GM12865 (cell line): ENCODE measurements at places on chromosomes 6 and 20.

DNA sequence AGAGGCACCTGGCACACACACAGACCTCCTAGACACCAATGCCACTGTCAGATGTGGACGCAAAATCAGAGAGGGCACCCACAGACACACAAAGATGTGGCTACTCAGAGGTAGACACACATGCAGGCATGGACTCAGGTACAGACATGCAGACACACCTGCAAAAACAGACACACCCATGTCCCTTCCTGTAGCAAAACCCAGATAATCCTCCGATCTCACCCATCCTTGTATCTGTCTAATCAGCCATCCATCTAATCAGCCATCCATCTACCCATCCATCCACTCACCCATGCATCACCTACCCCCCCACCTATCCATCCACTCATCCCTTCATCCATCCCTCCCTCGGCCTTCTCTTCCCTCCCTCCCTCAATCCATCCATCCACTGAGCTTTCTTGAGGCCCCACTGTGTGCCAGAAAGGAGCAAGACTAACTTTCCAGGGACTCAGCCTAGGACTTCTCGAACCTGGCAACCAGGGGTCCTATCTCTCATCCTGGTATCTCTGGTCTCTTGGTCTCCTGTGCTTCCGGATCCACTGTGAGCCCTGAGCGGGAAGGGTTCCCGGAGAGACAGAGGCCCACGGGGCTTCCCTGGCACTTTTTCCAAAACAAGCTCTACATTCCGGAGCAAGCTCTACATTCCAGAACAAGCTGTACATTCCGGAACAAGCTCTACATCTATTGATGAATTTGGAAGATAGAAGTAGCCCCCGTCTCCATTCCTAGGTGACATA is 1.1 kb upstream of the TGM2 start:
- no peak for DNase-seq

- peak; percentile 63 for DNase-seq
Observed at GRCh38 chr20:23625236-23625964, 12.4 kb downstream of the CST3 start.

DNA sequence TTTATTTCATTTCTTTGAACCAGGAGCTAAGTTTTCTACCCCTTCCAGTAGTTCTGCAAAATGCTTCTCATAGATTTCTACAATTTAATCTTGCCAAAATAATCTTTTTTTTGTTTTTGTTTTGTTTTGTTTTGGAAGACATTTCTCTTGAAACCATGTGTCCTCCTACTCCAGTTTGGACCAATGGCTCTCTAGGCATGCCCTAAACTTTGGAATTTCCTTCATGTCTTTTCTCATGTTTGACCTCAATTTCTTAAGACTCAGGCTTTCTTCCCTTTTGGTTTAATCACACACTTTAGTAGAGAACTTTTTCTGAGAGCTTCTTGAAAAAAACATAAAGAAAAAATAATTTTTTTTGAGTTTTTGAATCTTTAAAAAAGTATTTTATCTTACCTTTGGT is 173.8 kb downstream of the GJA1 start:
- no peak for DNase-seq

DNA sequence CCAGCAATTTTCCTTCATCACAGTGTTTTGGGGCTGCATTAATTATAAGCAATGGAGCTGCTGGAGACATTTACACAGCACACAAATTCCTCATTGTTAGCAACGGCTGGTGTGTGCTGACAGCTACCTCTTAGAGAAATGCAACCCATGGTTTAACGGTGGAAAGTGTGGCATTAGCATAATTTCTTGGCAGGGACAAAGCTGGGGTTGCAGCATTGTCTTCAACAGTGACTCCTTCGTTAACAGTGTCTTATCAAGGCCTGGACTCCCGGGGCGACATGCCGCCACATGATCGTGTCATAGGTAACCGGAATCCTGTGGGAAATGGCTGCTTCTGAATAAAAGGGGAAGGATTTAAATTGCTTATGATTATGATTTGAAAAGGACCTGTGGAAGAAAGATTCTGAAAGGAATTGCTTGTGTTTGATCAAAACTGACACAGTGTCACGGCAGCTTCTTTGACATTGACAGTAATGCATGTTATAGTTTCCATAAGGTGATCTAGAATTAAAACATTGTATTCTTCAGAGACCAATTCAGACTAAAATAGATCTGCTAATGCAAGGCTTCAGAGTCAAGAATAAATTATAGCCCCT is 128.0 kb downstream of the UST start:
- DNase-seq = no peak

- peak; percentile 64 for DNase-seq
Observed at GRCh38 chr6:63573899-63574553, 1.7 kb downstream of the LOC128125822 start.
